ENCODE measurements at places on chromosomes 5 and 9.

GRCh38 chr9:89730715-89731114, 125.9 kb downstream of the GADD45G start:
- DNase-seq, result no peak

- no peak for DNase-seq
Observed at GRCh38 chr5:174044466-174045254, 846 bp upstream of the NSG2 start.

GRCh38 chr9:123523001-123523400, 167.0 kb downstream of the CRB2 start:
- DNase-seq, result no peak

GRCh38 chr5:109899163-109899535, 209.4 kb downstream of the MAN2A1 start:
- DNase-seq, result no peak

DNA sequence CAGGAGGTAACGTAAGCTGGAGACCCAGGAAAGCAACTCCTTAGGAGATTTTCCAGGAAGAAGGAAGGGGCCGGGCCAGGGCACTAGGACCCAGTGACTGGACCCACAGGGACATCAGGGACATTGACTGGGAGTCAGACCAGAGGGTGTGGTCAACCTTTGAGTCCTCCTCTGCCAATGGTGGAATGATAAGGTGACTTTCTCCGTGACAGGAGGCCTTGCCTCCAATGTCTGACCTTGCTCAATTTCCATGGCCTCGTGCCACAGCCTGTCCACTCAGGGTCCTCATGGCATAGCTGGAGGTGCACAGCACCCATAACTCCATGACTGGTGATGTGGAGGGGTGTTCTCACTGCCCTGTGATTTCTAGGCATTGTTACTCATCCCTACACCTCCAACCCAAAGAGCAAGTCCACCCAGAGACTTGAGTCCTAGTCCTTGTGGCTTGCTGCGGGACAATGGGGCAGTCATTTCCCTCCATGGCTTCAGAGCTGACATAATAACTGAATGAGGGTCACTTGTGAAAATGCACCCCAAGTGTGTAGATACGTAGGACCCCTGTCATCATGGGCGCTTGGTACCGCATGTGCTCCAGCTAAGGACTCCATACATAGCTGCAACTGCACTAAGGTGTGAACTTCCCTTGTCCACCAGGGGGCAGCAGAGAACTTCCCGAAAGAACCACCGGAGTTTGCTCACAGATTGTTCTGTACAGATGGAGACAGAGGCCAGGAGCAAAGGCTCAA, 4.1 kb upstream of the AMBP start:
- DNase-seq, result peak; percentile 75

GRCh38 chr9:4667681-4668080, 1.4 kb upstream of the SPATA6L start:
- DNase-seq, result no peak

GRCh38 chr9:75666856-75667554, 223.5 kb upstream of the PCSK5 start:
- no peak for DNase-seq

GRCh38 chr9:124735121-124735520, 36.0 kb downstream of the NR6A1 start:
- no peak for DNase-seq

DNA sequence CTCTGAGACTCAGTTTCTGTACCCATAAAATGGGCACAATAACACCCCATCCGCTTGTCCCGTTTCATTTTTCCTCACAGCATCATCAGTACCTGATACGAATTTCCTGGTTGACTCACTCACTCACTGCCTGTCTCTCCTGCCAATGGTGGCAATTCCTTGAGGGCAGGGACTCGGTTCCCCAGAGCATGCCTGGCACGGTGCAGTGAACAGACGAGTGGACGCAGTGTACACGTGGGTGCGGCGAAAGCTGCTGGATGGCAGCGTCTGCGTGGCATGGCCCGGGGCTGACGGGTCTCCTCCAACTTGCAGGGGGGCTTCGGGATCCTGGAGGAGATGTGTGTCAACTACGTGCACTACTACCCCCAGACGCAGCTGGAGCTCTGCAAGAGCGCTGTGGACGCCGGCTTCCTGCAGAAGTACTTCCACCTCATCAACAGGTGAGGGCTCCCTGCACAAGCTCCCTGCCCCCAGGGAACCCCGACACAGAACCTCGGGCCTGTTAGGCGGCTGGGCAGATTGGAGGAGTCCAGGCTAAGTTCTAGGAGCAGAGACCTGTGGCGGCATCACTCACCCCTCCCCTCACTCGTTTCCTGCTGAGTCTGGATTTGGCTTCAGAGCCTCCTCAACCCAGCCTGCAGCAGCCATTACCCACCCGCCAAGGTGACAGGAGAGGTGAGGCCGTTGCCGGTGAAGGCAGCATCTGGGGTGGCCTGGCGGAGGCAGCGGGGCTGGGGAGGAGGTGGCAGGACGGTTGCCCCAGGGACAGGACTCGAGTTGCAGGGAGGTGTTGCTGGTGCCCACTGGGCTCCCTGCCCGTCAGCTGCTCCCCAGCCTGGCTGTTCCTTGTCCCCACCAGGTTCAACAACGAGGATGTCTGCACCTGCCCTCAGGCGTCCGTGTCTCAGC, 20.3 kb downstream of the DBH start:
- no peak for DNase-seq

- no peak for DNase-seq
Observed at GRCh38 chr5:170113522-170113900, 7.8 kb downstream of the FOXI1 start.

DNA sequence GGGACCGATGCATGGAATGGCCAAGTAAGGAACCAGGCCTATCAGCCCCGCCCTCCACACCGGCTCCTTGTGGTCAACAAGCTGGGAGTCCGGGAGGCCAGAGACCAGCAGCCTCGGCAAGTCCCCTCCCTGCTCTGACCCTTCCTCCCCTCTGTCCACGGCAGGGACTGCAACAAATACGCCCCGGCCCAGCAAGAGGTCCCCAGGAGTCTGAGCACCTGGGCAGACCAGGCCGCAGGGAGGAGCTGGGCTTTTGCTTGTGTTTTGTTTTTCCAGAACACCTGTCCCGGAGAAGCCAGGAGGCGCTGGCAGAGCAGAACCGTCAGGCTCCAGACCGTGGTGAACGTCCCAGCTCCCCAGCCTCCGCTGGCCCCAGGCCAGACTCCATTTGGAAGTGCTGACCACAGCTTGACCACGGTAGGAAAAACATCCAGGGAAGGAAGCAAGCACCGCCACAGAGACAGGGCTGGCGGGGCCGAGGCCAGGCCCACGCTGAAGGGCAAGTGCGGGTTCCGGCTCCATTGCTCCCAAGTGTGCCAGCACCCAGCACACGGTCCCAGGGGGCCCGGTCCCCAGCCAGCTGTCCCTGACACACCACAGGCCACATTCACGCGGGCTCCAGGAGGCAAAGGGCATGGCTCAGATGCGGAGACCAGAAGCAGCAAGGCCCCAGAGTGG, 56.7 kb downstream of the VAV2 start:
- DNase-seq, result no peak

GRCh38 chr5:147472664-147473475, 37.0 kb downstream of the DPYSL3 start:
- no peak for DNase-seq

GRCh38 chr5:96816411-96816939, 8.7 kb upstream of the ERAP1 start:
- no peak for DNase-seq

DNA sequence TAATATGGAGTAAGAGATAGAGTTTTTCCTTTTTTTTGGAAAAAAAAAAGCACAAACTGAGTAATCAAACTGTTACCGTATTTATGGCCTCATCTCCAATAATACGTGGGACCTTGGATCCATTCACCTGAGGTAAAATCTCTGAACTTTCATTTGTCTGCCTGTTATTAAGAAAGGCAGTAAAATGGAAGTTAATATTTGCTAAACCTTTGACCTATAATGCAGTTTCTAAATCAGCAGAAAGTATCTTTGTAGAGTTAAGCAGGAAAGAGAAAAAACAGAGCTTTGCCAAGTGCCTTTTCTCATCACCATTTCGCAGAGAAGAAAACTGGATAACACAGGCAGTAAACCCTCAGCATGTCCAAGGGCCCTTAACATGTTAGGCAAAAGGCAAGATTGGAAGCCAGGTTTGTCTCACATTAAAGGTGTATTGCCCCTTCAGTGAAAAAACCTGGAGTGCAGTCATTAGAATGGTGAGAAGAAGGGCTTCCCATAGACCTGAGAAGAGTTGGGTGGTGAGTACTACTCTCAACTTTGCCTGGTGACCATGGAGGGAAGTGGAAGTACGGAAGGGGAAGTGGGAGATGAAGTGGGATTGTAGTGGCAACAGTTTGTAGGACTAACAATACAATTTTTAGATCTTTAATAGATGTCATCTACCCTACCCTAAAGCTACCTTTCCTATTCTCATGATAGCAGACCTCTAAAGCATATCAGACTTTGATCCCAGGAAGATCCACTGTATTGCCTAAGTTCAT, 65.4 kb upstream of the GRAMD2B start:
- no peak for DNase-seq

- DNase-seq, result no peak
Observed at GRCh38 chr5:124790301-124790894, 44.0 kb upstream of the ZNF608 start.

GRCh38 chr5:80238778-80239679, 16.8 kb downstream of the SERINC5 start:
- no peak for DNase-seq

- no peak for DNase-seq
Observed at GRCh38 chr9:68509689-68510088, 31.0 kb downstream of the TMEM252 start.

DNA sequence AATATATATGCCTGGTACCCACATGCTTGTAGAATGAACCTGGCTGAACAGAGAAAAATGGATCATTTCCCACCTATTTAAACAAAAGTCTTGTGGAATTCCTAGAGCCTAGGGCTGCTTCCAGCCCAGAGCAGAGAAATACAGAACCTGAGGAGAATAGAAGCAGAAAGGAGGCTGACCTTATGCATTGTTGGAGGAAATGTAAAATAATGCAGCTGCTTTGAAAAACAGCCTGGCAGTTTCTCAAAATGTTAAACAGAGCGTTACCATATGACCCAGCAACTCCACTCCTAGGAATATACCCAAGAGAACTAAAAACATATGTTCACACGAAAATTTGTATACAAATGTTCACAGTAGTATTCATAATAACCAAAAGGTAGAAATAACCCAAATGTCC, 15.1 kb downstream of the MAPKAP1 start:
- no peak for DNase-seq

DNA sequence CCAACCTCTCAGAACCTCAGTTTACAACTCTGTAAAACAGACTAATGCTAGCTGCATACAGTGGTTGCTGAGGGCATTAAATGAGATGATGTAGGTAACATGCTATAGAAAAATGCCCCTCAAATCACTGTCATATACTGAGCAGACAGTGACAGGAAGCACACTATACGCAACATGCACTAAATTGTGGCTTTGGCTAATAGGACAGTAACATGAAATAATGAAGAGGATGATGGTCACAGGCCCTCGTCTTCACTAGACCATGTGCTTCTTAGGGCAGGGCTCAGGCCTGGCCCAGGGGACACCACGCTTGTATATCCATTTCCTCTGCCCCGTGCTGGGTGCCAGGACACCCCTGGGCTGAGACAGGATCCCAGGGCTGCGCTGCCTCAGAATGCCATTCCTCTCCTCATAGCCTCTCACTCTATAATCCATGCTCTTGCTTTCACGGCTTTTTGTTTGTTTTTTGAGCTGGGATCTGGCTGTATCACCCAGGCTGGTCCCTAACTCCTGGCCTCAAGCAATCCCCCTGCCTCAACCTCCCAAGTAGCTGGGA, 18.9 kb downstream of the CSF1R start:
- DNase-seq, result no peak

- no peak for DNase-seq
Observed at GRCh38 chr5:141880961-141881801, 3.0 kb upstream of the PCDH1 start.

- peak; percentile 23 for DNase-seq
Observed at GRCh38 chr9:23850242-23850689, 24.2 kb upstream of the ELAVL2 start.

GRCh38 chr5:63923914-63924313, 38.3 kb downstream of the HTR1A start:
- no peak for DNase-seq

DNA sequence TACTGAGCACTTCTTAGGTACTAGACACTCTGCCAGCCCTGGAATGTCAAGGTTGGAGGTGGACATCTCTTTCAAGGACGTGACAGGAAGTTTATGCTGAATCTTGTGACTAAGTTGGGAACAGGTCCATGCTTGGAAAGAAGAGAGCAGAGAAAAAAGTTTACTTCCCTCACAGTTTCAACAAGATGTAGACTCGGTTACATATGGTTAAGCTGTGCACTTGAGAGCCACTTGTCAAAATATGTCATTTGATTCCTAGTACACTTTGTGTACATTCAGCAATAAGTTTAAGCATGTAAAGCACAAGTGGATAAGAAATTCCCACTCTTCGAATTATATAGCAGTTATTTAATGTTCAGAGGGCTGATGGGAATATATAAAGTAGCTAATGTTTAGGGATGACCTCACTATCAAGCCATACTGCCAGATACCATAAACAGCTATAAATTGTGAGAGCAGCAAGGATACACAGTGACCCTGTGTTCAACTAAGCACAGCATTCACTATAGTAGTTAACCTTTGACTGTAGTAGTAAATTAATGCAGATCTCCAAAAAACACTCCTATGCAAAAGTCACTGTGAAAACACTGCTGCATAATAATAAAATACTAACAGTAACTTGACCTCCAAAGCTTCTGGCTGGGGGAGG, 1944.6 kb upstream of the WWC1 start:
- DNase-seq, result no peak

- no peak for DNase-seq
Observed at GRCh38 chr5:102889033-102889432, 133.9 kb downstream of the PAM start.

DNA sequence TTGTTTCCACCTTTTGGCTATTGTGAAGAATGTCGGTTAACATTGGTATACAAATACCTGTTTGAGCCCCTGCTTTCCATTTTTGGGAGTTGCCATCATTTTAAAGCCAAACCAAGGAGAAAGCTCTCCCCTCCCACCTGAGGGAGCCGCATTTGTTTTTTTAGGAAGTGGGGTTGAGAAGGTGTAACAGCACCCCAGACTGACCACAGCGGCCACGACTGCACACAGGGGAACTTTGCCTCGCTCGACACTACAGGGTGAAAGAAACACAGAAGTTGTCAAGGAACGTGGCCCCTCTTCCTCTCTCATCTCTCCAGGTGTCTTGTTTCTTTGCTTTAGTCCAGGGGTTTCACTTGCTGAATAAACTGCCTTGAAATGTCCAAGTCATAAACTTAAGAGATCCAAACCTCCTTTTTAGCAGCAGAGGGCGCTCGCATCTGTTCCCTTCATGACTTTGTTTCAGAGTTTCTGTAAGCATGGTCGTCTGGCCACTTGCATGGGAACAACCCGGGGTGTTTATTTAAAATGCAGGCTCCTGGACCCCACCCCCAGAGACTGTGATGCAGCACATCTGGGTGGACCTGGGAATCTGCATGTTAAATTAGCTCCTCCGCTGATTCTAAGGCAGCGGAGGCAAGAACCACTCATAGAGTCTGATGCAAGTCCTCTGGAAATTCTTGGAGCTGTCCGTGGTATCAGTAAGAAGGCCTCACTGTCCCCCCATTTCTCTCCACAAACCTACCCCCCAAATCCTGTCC, 2.1 kb upstream of the TTLL11 start:
- peak; percentile 26 for DNase-seq

GRCh38 chr5:98880151-98880550, 48.7 kb downstream of the CHD1 start:
- DNase-seq, result no peak

- DNase-seq, result no peak
Observed at GRCh38 chr5:37808945-37809344, 30.9 kb downstream of the GDNF start.
